ENCODE measurements at places on chromosomes 16 and 17. TPM values are rescaled to one million over a fixed set of nuclear protein-coding genes. Genes with fewer than 3 reads are reported as not detected.
A peak's percentile ranks its signal among the peaks of the same experiment; 100 is the strongest.

GRCh38 chr16:12541672-12542071 is 262.0 kb downstream of the CPPED1 start:
- H3K27me3 ChIP-seq: no peaks in the 10 kb centered on the region
- H3K4me1 ChIP-seq: no peaks in the 10 kb centered on the region
- H3K4me3 ChIP-seq: no peak overlapping the region

GRCh38 chr17:74522381-74523105 is 8.7 kb downstream of the CD300LB start:
- H3K27ac ChIP-seq: no peak overlapping the region
- no peak overlapping the region for H3K4me3 ChIP-seq
- DNase-seq: no peak
- H3K27me3 ChIP-seq: peaks cover 3% of the 10 kb centered on the region
- no peaks in the 10 kb centered on the region for H3K36me3 ChIP-seq

- H3K4me1 ChIP-seq: no peaks in the 10 kb centered on the region
- no peaks in the 10 kb centered on the region for H3K27me3 ChIP-seq
- no peak overlapping the region for H3K27ac ChIP-seq
- DNase-seq: no peak
These were observed 172.7 kb upstream of the CCL2 start for GRCh38 chr17:34082404-34082803.

- DNase-seq: no peak
- no peak overlapping the region for H3K27ac ChIP-seq
- H3K4me3 ChIP-seq: no peak overlapping the region
- no peaks in the 10 kb centered on the region for H3K27me3 ChIP-seq
These were observed 19.1 kb downstream of the CAPNS2 start for GRCh38 chr16:55585631-55586030.

- H3K4me1 ChIP-seq: no peaks in the 10 kb centered on the region
- H3K36me3 ChIP-seq: no peaks in the 10 kb centered on the region
These were observed 250.7 kb downstream of the NTN1 start for GRCh38 chr17:9271989-9272388.

- H3K36me3 ChIP-seq: no peaks in the 10 kb centered on the region
- no peak overlapping the region for H3K4me3 ChIP-seq
- H3K27me3 ChIP-seq: no peaks in the 10 kb centered on the region
These were observed 131.0 kb upstream of the TNRC6C start for GRCh38 chr17:77827511-77827910.

DNA sequence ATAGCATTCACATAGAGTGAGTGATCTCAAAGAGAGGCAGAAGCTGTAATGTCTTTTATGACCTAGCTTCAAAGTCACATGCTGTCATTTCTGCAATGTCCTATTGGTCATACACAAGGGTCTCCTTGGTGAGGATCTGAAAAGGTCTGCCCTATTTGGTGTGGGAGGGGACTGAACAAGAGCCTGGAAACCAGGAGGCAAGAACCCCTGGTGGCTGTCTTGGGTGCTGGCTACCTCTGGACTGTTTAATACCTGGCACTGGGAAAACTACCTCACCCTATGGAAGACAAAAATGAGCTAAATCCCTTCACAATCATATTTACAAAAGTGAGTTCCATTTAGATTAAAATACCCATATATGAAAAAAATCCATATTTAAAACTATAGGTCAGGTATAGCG is 9.0 kb downstream of the KCTD13 start:
- H3K4me1 ChIP-seq: peaks cover under 1% of the 10 kb centered on the region
- H3K27ac ChIP-seq: no peak overlapping the region
- no peak for DNase-seq
- H3K4me3 ChIP-seq: no peak overlapping the region
- H3K27me3 ChIP-seq: no peaks in the 10 kb centered on the region

CPNE7 gene
- not detected for total RNA-seq

HSPB9 gene
- not detected for total RNA-seq

CA7 gene
- not detected for total RNA-seq

CCL3 gene
- 9.1 TPM for total RNA-seq

GRCh38 chr16:1877089-1877488 is 5.1 kb upstream of the MEIOB start:
- no peak overlapping the region for H3K4me3 ChIP-seq
- no peaks in the 10 kb centered on the region for H3K36me3 ChIP-seq
- no peaks in the 10 kb centered on the region for H3K4me1 ChIP-seq
- peaks cover 44% of the 10 kb centered on the region for H3K27me3 ChIP-seq
- DNase-seq: no peak

DNA sequence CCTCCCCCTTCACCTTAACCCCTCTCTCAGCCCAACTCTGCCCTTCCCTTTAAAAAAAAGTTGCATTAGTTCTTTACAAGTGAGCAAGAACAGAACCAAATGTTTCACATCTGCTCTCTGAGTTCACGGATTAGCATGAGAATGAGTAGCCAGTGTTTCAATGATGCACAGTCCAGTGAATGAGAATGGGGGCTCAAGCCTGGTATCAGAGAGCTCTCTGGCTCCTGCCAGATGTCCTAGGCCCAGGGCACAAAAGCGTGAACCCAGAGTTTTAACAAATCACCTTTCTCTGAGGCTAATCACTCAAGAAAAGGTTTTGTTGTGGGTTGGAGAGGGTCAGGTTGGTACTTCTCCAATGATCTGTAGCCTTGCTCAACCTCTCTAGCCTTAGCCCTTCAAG is 41.5 kb upstream of the HS3ST3A1 start:
- H3K27me3 ChIP-seq: no peaks in the 10 kb centered on the region
- no peaks in the 10 kb centered on the region for H3K4me1 ChIP-seq
- H3K27ac ChIP-seq: no peak overlapping the region
- DNase-seq: no peak

KRTAP2-1 gene
- not detected for total RNA-seq

DNA sequence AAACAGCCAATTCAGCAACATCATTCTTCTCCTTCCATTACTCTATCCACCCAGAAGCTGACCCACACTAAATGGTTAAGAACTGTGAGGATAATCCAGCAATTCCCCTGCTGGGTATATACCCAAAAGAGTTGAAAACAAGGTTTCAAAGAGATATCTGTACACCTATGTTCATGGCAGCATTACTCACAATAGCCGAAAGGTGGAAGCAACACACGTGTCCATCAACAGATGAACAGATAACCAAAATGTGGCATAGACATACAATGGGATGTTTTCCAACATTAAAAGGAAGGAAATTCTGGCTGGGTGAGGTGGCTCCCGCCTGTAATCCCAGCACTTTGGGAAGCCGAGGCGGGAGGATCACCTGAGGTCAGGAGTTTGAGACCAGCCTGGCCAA is 19.9 kb downstream of the MIS12 start:
- H3K4me3 ChIP-seq: no peak overlapping the region
- no peaks in the 10 kb centered on the region for H3K4me1 ChIP-seq
- no peak for DNase-seq
- no peak overlapping the region for H3K27ac ChIP-seq
- no peaks in the 10 kb centered on the region for H3K27me3 ChIP-seq
- no peaks in the 10 kb centered on the region for H3K36me3 ChIP-seq

GRCh38 chr17:61253362-61253761 is 146.3 kb upstream of the TBX2 start:
- peak overlapping the region; percentile 31 for H3K27ac ChIP-seq
- H3K4me1 ChIP-seq: peaks cover 57% of the 10 kb centered on the region
- H3K27me3 ChIP-seq: no peaks in the 10 kb centered on the region
- H3K36me3 ChIP-seq: no peaks in the 10 kb centered on the region

- H3K27me3 ChIP-seq: no peaks in the 10 kb centered on the region
- no peaks in the 10 kb centered on the region for H3K4me1 ChIP-seq
These were observed 22.1 kb downstream of the NOS2 start for GRCh38 chr17:27778183-27778582.

LLGL2 gene
- total RNA-seq: 13.8 TPM

DNA sequence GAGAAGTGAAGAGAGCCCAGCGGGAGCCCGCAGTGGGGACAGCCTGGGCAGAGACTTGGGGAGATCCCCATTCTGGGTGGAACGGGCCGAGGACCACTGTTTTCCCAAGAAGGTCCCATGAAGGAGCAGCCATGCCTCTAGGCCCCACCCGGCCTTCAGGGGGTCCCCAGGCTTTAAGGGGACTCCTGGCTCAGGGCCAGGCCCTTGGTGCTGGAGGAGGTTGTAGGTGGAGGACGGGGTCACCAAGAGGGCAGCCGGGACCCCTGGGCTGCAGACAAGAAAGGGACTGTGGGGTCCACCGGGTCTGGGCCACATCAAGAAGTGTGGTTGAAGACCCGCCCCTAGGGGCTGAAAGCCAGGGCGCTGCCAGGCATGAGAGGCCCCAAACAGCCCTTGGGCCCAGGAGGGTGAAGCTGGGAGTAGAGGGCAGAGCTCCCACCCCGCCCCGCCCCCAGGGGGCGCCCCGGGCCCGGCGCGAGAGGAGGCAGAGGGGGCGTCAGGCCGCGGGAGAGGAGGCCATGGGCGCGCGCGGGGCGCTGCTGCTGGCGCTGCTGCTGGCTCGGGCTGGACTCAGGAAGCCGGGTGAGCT is at the start of gene PRSS21:
PRSS21 (plus strand) TSS at position 487 of the 589 bp plus-strand sequence; CDS start at position 519, 32 bp downstream.
- no peaks in the 10 kb centered on the region for H3K27me3 ChIP-seq
- H3K36me3 ChIP-seq: no peaks in the 10 kb centered on the region
- no peak within 1 kb of the TSS for H3K27ac ChIP-seq

DNA sequence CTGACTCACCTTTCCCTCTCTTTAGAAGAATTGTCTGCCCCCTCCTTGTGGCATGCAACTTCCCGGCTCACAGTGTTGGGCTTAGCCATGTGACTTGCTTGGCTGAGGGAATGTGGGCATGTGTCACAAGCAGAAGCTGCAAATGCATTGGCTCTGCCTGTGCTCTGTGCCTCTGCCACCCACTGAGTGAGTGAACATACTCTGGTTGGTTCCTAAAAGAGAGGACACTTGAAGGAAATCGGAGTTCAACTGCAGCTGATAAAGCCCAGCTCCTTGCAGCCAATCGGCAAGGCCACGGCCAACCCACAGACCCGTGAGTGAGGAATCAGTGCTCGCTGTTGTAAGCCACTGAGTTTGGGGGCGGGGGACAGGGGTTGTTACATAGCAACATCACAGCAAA is 10.9 kb upstream of the GINS2 start:
- H3K36me3 ChIP-seq: no peaks in the 10 kb centered on the region
- H3K27me3 ChIP-seq: no peaks in the 10 kb centered on the region

Data from adrenal gland (tissue), 19 donors.